ENCODE measurements at places on chromosomes 2 and 18.
A peak's percentile ranks its signal among the peaks of the same experiment; 100 is the strongest.

DNA sequence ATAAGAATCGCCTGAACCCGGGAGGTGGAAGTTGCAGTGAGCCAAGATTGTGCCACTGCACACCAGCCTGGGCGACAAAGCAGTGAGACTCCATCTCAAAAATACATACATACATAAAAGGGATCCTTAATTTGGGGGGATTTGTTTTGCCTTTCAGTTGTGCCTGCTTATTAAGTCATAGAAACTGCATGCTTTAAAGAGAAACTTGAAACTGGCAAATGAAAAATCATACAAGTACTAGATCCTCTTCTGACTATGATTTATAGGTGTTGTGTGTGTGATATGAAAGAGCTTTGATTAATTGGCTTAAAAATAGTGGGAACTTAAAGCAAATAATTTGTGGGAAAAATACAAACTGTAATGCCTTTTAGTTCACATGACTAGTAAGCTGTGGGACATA is 963.7 kb downstream of the CNTNAP5 start:
- DNase-seq = no peak

GRCh38 chr2:145815933-145816332 is 1296.0 kb upstream of the ZEB2 start:
- no peak for DNase-seq

GRCh38 chr2:154173919-154174318 is 302.2 kb downstream of the GALNT13 start:
- no peak for DNase-seq

DNA sequence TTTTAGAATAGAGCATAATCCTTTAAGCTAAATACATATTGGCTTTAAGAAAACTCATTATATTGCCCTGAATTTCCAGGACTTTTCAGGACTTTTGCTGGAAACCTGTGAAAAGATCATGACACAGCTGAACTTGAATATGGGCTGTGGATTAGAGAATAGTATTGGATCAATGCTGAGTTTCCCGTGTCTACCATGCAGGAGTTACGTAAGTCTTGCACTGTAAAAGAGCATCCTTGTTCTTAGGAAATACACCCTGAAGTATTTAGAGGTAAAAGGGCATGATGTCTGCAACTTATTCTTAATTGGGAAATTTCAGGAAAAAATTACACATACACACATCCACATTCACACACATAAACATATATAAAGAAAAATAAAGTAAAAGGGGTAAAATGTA is 82.1 kb downstream of the ZFP36L2 start:
- DNase-seq = no peak

GRCh38 chr2:143296089-143296488 is 166.9 kb downstream of the ARHGAP15 start:
- no peak for DNase-seq

DNA sequence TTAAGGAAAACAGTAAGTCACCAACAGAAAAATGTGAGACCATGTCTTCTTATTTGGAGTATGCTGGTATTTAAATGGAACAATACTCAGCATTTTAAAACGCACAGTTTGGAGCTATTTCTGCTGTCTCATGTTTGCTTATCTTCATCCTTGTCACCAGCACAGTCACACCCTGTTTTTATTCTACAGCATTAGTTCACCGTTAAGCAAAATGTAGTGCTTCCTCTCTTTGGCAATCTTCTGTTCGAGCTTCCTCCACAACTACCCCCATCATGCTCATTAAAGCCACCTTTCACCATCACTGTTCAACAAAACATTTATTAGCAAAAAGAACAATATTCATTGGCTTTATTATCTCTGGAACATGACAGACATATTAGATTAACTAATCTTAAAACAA is 64.0 kb downstream of the SLC40A1 start:
- DNase-seq = no peak

DNA sequence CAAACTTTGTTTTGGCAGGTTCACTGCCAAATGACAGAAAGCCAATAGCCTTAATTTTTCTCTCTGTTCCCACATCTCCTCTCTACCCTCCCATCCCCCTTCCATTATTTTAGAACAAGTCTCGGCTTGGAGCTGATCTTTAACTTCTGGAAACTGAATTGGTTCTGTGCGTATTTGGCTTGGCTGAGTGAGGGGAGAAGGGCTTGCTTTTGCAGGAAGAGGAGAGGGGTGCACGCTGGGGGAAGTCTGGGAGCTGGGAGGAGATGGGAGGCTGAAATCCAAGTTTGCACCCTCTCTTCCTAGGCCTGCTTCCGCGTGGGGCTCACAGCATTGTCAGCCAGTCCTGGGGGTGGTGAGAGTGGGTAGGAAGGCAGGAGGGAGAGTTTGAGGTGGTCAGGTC is 176.1 kb upstream of the SPRED2 start:
- DNase-seq = no peak

- DNase-seq = no peak
Measured at GRCh38 chr2:206324869-206325268, 50.4 kb downstream of the ZDBF2 start.

DNA sequence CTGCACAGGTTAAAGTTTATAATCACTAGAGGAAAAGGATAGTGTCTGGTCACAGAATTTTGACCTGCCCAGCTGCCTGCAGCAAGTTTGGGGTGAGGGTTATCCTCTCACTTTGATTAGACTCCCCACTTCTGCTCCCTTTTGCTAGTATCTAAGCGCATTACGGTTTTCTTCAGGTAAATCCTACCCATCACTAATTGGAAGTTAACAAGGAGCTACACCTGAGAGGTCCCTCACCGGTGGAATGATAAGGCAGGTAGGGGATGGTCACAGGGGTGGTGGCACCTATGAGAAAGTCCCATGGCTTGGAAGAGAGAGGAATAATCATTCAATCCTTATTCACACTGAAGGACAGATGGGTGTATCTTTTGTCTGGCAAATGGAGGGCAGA is 7.6 kb downstream of the BCL2 start:
- DNase-seq = no peak

- no peak for DNase-seq
Measured at GRCh38 chr2:151181524-151181923, 80.1 kb downstream of the RBM43 start.

DNA sequence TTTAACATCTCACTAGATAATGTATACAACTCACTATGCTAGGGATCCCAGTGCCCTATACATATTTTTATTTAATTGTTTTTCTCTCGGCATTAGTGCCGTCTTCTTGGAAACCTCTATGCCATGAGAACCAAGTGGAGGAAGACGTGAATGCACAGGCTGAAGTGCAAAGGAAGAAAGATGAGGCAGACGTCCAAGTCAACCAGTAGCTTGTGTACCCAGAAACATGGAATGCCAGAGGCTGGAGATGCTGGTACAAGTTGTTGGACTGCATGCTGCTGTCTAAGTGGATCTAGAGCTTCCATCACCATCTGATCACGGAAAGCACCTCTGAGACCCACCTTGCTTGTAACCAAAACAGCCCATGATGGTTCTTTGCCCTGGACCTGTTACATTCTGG is 12.5 kb upstream of the GEMIN6 start:
- DNase-seq = no peak

GRCh38 chr2:94997981-94998930 is 27.3 kb upstream of the MAL start:
- no peak for DNase-seq

DNA sequence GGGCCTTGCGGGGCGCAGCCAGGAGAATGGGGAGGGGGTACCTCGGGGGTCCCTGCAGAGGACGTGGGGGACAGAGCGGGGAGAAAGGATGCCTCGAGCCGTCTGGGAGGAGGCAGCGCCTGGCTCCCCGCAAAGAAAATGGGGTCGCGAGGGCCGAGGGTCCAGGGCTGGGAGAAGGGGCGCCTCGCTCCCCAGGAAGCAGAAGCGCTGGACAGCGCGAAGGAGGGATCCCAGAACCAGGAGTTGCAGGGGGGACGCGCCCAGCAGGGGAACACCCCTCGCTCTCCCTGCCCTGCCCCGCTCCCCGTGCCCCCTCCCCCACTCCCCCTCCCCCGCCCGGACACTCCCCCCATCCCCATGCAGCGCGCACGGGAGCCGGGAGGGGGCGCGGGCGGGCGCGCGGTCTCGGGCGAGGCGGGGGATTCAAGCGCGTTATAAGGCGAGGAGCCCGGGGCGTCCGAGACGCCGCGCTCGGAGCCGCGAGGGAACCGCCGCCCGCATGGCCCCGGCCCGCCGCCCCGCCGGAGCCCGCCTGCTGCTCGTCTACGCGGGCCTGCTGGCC is at the start of gene ERFE:
Gene ERFE, plus strand, starts transcription at position 462 of the 562 bp plus-strand sequence. Its CDS starts 38 bp downstream, at position 500.
- no peak for DNase-seq

- no peak for DNase-seq
Measured at GRCh38 chr2:36698993-36699392, 2.5 kb downstream of the VIT start.

DNA sequence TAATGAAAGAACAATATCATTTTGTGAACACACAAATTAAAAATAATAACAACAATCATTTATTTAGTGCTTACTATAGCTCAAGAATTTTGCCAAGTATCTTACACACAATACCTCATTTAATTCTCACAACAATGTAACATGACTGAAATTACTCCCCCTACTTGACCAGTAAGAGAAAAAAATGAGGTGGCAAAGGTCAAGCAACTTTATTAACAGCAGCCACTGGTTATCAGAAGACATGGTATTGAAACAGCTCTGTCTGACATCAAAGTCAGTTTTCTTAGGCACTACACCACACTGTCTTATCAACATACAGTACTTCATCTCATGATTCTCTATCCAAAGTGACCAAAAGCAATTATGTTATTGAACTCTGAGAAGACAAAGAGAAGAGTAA is 389.4 kb downstream of the ZEB2 start:
- DNase-seq = no peak

- DNase-seq = peak; percentile 46
Measured at GRCh38 chr2:173568054-173568453, 213.4 kb downstream of the CDCA7 start.

GRCh38 chr2:19348692-19349091 is 9.7 kb downstream of the OSR1 start:
- DNase-seq = no peak

GRCh38 chr2:54725343-54726099 is 2.1 kb downstream of the EML6 start:
- DNase-seq = no peak

DNA sequence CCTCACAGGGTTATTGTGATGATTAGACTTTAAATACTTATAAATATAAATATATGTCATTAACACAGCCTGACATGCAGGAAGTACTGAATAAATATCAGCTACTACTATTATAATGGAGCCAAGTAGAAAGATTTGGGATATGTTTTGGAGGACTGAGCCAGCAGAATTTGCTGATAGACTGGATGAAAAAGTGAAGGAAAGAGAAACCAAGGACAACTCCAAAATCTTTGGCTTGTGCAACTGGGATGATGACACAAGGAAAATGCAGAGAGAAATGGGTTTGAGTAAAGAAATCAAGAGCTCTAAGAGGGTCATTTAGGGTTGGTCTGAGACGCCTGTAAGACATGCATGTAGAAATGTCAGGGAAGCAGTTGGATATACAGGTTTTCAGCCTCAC is 15.6 kb downstream of the ADD2 start:
- no peak for DNase-seq

- DNase-seq = no peak
Measured at GRCh38 chr2:106339132-106339531, 129.1 kb downstream of the RGPD3 start.

- peak; percentile 4 for DNase-seq
Measured at GRCh38 chr2:130966775-130967490, 126.3 kb downstream of the FAM168B start.

DNA sequence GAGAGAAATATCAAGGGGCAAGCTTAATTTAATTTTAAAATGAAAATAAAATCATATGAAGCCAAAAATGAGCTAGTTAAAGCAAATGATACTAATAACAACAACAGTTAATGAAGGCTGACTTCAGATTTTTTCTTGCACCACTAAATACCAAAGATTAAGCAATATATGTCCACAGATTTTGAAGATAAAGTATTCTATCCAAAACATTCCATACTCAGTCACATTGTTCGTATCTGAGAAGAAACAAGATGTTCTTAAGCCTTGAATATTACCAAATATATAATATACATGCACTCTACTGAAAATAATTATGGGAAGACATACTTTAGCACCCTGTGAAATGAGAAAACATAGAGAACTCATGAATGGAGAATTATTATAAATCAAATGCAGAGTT is 593.3 kb upstream of the SYT4 start:
- DNase-seq = no peak

All from NCI-H748 treated with DMSO at 0.1 percent for 48 hours (cell line).